ENCODE measurements at places on chromosomes 1 and 21. TPM values are rescaled to one million over a fixed set of nuclear protein-coding genes. Genes with fewer than 3 reads are reported as not detected.

GRCh38 chr1:1374589-1374928 lies 448 bp downstream of the AURKAIP1 start:
- no peaks in the 10 kb centered on the region for H3K27me3 ChIP-seq
- peak overlapping the region; percentile 91 for H3K4me3 ChIP-seq

GRCh38 chr1:156081180-156081916 lies 917 bp downstream of the MEX3A start:
- peaks cover 5% of the 10 kb centered on the region for H3K4me1 ChIP-seq
- no peak overlapping the region for H3K27ac ChIP-seq
- no peak for DNase-seq
- no peaks in the 10 kb centered on the region for H3K36me3 ChIP-seq
- peak overlapping the region; percentile 89 for H3K4me3 ChIP-seq

DNA sequence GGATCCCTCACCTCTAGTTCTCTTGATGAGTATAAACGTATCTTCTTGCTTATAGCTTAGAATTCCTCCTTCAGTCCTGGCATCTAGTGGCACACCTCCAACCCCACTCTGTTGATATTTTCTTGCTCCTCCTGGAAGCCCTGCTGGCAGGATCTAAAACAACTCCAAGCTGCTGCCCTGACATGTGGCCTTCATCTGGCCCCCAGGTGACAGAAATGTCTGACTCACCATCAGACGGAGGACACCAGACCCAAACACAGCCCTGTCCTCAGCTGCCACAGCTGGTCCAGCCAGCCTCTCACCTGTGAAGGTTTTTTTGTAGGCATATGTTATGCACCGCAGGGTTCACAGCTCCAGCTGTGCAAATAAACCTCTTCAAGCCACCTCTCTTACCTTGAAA lies 53.4 kb downstream of the KRTAP19-8 start:
- no peak overlapping the region for H3K27ac ChIP-seq
- no peaks in the 10 kb centered on the region for H3K4me1 ChIP-seq
- no peak for DNase-seq
- no peaks in the 10 kb centered on the region for H3K36me3 ChIP-seq
- H3K4me3 ChIP-seq, result no peak overlapping the region

Gene FALEC
- not detected for total RNA-seq

DNA sequence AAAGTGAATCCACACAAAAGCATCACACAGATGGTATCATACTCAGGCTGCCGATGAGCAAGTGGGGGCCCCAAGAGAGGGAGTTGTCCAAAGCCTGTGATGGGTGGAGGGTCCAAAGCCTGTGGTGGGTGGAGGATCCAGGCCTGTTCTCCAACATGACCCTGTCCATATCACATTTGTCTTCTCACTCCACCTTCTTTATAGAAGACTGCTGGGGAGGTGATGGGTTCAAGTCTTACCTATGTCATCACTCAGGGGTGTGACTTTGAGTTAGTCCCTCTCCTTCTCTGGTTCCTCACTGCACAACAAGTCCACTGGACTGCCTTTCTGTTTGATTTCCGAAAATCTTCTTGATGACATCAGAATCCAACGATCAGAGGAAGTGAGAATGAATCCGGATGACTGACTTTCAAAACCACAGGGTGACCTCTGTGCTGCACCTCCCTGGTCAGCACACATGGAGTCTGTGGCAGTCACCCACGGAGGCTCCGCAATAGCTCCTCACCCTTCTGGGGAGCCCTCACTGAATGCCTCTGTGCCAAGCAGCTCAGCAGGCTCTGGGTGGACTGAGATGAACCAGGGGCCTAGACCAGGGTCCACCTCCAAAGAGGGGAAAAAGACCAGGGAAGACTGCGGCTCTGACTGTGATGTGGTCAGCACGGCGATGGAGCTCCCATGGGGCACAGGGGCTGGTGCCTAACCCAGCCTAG lies 166.8 kb downstream of the HIVEP3 start:
- H3K27me3 ChIP-seq, result no peaks in the 10 kb centered on the region
- H3K4me1 ChIP-seq, result peaks cover 90% of the 10 kb centered on the region
- peak overlapping the region; percentile 64 for H3K4me3 ChIP-seq

Gene FCGR2B
- total RNA-seq, result not detected

Gene NHLH1
- 0.60 TPM for total RNA-seq

Gene ZFP69
- total RNA-seq, result 8.4 TPM

DNA sequence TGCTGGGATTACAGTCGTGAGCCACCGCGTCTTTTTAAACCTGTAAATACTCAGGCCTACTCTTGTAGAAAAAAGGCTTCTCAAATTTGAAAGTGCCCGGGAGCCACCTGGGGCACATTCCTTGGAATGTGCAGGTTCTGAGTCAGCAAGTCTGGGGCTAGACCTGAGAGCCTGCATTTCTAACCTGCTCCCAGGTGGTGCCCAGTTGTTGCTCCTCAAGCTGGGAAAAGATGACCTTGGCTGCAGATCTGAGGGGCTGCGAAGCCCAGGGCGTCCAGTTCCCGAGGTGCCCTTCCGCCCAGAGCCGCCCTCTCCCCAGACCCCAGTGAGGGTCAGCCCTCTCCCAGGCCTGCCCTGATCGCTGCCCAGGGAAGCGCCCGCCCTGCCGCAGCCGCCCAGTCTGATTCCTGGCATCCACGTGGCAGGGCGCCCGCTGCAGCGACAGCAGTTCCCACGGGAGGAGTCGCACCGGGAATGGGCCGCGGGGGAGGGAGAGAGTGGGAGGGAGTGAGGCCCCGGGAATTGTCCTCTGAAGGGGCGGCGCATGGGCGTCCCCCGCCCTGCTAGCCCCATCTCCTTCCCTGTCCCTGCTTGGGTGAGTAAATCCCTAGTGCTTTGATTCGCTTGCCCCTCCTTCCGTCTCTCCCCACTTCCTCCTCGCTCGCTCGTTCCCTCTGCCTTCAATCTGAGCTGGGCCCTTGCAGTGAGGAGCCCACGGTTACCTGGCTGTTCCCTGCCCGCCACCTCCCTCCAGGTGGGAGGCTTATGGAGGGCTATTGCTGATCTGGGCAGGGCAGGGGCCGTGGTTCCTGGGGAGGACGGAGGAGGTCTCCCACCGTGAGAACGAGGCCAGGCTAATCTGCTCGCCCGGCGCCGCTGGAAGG lies 18.8 kb upstream of the TENT5B start:
- no peaks in the 10 kb centered on the region for H3K36me3 ChIP-seq
- no peaks in the 10 kb centered on the region for H3K4me1 ChIP-seq
- H3K27me3 ChIP-seq, result peaks cover 6% of the 10 kb centered on the region
- no peak for DNase-seq
- H3K27ac ChIP-seq, result no peak overlapping the region
- no peak overlapping the region for H3K4me3 ChIP-seq

GRCh38 chr1:236868625-236869467 lies 73.8 kb downstream of the MTR start:
- no peak overlapping the region for H3K4me3 ChIP-seq
- peak; percentile 38 for DNase-seq
- H3K4me1 ChIP-seq, result peaks cover 9% of the 10 kb centered on the region
- peaks cover 17% of the 10 kb centered on the region for H3K36me3 ChIP-seq
